EH (cell line): ENCODE measurements at places on chromosomes 3 and 15.

GRCh38 chr3:16430717-16431630, 82.5 kb downstream of the RFTN1 start:
- no peak for DNase-seq

- DNase-seq = peak; percentile 5
These were observed 2.5 kb upstream of the GANC start for GRCh38 chr15:42270551-42270950.

GRCh38 chr3:172630316-172630715, 80.6 kb downstream of the NCEH1 start:
- DNase-seq = no peak

DNA sequence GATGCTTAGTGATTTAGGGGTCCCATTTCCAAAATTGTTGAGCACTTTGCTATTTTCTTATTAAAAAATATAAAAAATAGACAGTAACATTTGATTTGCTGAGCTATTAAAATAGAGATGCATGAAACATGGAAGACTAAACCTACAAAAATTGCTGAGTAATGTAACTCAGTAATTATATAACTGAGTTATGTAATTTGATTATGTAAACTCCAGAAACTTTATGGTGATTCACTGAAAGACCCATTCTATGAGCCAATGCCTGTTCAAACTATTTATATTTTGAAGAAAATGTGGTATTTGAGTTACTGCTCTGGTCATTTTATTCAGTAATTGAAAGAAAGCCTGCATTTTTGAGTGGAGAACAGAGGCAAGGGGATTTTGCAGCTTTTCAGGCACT, 1221.5 kb upstream of the ALCAM start:
- no peak for DNase-seq

GRCh38 chr15:34799149-34800101, 4.1 kb upstream of the ACTC1 start:
- DNase-seq = peak; percentile 65

DNA sequence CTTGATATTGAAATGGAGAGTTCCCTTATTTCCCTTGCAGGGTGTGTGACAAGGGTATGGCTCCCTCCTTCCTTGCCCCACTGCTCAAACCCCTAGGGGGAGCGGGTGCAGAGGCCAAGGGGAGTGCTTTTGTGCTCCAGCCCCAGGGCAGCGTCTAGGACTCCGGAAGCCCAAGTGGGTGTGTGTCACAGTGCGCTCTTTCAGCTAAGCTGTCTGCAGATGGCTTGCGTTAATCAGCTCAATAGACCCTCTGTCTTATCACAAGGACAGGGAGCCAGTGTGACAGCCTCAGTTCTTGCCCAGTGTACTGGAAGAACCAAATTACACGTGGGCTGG, 523.6 kb upstream of the LMCD1 start:
- DNase-seq = no peak

GRCh38 chr15:25545017-25545416, 106.2 kb upstream of the UBE3A start:
- peak; percentile 1 for DNase-seq

DNA sequence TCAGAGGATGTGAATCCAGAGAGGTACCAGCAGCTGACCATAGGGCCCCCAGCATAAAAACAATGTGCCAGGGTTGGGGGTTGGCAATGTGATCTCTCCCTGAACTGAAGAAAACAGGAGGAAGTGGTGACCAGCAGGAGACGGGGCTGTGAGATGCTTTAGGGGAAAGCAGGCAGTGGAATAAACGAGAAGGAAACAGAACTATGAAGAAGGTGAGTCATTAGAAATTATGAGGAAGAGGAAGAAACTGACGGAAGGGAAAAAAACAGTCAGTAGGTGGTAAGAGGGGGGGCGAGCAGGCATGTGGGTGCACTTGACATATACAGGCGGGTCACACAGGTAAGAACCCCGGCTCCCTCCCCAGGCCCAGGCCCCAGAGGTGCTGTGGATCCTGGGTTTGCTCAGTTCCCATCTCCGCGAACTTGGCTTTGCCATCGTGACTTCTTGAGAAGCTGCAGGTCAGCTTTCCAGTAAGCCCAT, 42.2 kb upstream of the B3GNT5 start:
- no peak for DNase-seq

GRCh38 chr3:125165189-125165947, 47.2 kb downstream of the SLC12A8 start:
- DNase-seq = peak; percentile 69

GRCh38 chr3:38306941-38307340, 24.8 kb downstream of the SLC22A14 start:
- no peak for DNase-seq

DNA sequence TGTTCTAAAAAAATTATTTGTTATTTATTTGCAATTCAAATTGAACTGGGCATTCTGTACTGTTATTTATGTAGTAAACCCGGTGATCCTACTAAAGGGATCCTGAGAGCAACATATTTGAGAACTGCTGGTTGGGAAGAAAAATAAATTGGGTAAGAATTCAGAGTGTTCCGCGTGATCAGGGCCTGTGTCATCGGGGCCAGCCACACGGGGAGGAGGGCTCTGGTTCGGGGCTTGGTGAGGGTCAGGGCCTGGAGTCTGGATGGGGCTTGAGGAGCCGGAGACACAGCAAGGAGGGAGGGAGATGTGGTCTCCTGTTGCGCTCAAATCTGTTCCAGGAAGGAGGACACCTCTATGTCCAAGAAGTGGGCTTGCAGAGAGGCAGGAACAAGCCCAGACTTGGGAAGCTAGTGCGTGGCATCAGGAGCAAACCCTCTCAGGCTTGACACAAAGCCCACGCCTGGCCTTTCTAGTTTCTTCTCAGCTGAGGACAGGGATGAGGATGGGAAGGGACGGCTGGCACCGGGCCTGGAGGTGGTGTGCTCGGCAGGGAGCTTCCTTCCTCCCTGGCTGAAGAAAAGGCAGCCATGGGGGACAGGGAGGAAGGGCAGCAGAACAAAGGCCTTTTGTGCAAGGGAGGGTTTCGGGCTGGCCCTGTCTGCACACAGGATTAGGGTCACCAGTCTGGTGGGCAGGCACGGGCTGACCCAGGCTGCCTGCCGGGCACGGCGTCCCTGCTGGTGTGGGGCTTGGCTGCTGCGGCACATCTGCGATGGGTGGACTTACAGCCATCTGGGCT, 22.9 kb upstream of the FBLN2 start:
- DNase-seq = peak; percentile 65

DNA sequence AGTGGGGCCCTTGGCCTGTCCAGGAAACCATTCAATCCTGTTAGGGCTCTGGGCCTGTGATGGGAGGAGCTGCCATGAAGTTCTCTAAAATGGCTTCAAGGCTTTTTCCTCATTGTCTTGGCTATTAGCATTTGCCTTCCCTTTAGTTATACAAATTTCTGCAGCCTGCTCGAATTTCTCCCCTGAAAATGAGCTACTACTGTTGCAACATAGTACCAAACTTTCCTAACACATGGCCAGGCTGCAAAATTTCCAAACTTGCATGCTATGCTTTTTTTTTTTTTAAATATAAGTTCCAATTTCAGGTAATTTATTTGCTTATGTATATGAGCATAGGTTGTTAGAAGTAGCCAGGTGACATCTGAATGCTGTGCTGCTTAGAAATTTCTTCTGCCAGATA, 560.8 kb upstream of the TBL1XR1 start:
- no peak for DNase-seq

GRCh38 chr3:160154033-160154432, 71.2 kb upstream of the C3orf80 start:
- peak; percentile 29 for DNase-seq

DNA sequence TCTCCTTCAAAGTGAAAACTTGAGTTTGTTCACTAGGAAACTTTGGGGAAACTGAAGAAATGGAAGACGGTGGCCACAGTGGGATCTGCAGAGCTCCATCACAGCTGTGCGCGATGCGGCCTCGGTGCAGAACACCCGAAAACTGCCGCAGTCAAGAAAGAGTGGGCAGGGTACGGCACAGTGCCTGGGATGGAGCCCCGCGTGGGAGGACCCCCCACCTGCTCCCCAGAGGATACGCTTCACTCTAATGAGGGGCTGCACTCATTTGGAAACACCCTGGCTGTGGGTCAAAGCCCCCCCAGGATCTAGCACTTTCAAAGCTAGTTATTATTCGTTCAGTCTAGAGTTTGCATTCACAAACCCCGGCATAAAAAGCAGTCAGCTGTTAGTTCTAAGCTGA, 9.5 kb downstream of the ADAMTS17 start:
- no peak for DNase-seq
